ENCODE measurements at places on chromosomes 1 and 21.

DNA sequence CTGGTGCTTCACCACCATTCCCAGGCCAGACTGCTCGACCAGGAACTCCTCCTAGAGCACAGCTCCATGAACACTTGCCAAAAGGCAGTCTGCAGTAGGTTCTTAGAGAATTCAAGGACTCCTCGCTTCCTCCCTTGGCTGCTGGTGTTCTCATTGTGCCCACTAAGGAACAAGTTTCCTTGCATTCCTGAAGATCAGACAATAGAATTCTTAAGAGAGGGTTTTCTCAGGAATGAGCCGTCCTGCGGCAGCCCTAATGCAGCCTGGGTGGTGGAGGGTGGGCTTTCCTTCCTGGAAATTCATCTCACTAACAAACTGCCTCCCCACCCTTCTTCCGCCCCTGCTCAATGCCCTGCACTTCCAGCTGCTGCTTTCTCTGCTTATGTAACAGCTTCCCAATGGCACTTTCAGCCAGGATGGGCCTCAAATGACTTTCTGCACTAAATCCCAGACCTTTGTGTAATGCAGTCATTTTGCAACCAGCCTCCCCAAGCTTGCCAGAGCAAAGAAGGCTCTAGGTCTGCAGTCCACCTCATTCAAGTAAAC is 287.9 kb downstream of the PLPP3 start:
- DNase-seq: no peak

GRCh38 chr1:164020391-164020790 is 538.6 kb upstream of the PBX1 start:
- DNase-seq: no peak

GRCh38 chr21:32842146-32842545 is 70.6 kb upstream of the PAXBP1 start:
- DNase-seq: no peak

- peak; percentile 74 for DNase-seq
These were observed 26.1 kb downstream of the CACNA1S start for GRCh38 chr1:201085902-201086735.

Measured in inflammatory macrophage (primary cell).